ENCODE measurements at places on chromosomes 6 and 20.

- no peak for DNase-seq
Observed at GRCh38 chr6:15305496-15305895, 59.6 kb downstream of the JARID2 start.

GRCh38 chr6:131379948-131380347 is 193.1 kb upstream of the ARG1 start:
- DNase-seq = no peak

DNA sequence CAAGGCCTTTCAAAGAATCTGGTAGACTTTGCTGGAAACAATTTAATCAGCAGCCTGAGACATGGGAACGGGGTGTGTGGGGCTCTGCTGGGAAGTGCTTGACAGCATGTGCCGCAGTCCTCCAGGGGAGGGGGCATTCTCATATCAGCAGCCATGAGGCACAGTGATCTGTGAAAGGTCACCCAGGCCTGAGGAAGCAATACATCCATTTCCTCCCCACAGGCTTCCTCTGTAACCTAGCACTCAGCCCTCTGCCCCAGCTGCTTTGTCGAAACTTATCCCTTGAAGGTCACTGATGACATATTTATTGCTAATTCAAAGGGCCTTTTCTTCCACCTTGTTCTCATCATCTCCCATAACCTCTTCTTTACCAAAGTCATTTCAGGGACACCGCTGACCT is 103.3 kb downstream of the TNFAIP3 start:
- DNase-seq = no peak

DNA sequence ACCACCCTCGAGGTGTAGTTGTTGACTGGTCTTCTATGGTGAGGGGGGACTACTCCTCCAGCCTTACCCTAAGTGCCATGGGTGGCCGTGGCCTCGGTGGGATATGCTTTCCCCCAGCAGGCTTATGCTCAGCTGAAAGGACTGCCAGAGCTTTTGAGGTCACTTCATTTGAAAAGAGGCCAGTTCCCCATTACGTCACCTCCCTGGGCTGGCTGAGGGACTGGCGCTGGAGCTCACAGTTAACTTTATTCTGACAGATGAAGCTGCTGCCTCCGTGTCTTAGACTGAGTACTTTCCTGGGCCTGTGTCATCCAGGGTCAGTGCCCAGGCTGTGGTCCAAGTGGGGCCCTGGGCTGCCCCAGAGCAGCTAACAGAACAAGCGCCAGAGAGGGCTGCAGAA is 42.8 kb upstream of the PCMTD2 start:
- DNase-seq = no peak

DNA sequence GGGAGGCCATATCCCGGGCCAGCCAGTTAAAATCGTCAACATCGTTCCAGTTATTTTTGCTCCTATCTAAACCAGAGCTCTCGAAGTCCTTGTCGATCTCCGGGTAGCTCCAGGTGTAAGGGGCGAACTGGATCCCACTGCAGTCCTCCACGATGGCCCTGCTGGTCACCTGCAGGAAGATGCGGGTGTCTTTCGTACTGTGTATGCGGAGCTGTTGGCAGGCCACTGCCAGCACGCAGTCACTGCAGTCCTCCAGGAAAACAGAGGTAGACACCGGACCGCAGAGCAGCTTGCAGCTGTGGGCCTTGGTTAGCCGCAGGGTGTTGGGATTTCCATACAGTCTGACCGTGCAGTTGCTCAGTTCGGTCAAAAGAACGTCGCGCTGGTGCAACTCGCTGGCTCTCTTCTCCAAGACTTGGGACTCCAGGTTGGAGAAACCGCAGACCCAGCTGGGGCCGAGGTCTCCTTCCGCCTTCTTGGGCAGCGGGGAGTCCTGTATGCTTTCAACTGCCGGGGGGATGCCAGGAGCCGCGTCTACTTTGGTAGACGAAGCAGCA is 742 bp downstream of the TBCC start:
- DNase-seq = no peak

DNA sequence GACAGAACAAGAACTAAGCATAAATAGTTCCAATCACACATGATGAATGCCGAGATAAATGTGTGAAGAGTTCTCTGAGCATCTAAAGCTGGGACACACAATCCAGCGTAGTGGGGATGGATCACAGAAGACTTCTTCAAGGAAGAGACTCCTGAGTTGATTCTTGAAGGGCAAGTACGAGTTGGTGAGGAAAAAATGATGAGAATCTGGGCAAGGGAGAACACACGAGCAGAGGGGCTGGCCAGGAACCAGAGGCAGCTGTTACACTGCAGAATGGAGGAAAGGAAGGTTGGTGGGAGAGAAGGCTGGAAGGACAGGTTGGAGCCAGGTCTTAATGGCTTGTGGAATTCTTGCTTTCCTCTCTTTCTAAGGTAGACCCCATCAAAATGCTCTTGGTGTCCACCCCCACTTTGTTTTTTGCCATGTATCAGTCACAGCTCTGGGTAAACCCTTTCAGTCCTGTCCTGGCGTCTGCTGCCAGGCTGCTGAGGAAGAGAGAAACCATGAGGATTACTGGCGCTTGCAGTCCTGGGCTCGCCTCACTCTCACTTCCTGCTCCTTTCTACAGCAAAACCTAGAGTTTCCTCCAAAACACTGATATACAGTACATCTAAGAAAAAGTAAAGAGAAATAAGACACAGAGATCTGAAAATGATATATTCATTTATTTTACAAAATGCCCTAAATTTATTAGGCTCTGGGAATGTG is 127.6 kb upstream of the FAM184A start:
- no peak for DNase-seq

- DNase-seq = no peak
Observed at GRCh38 chr6:82217018-82217586, 30.4 kb downstream of the IBTK start.

- DNase-seq = no peak
Observed at GRCh38 chr6:110900028-110900598, 25.5 kb downstream of the AMD1 start.

DNA sequence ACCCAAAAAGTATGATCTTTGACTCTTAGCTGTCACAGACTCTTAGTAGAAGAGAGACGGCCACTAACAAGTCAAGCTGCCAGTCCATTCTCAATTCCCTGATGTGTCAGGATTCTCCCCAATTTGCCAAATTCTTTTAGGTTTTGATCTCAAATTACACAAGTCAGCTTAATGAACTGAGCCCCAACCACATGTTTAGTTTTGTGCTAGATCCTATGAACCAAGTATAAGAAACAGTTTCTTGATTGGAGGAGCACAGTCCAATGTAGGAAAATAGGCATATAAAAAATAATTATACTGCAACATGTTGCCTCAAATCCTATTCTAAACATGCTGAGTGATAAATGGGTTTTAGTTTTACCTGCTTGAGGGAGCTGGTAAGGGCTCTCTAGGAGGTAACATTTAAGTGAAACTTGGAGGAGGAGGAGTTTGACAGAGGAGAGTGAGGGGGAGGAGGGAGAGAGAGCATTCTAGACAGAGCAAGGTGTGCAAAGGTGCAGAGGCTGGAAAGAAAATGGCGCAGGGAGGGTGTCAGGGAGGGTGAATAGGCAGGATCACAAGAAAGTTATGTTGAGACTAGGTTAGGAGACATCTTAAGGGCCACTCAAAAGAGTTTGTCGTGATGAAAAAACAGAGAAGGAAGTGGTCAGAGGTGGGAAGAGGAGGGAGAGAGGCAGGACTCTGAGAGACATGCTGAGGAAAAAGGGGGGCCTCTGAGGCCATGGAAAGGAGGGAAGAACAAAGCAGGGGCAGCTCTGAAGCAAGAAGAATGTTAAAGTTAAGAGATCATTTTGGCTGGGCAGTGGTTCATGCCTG is 22.8 kb upstream of the FAM83C start:
- DNase-seq = no peak

- no peak for DNase-seq
Observed at GRCh38 chr6:144867761-144868160, 582.6 kb downstream of the UTRN start.

- DNase-seq = no peak
Observed at GRCh38 chr6:167949121-167949684, 48.3 kb upstream of the KIF25 start.

GRCh38 chr6:166658115-166658791 is 31.2 kb upstream of the RPS6KA2 start:
- DNase-seq = no peak

DNA sequence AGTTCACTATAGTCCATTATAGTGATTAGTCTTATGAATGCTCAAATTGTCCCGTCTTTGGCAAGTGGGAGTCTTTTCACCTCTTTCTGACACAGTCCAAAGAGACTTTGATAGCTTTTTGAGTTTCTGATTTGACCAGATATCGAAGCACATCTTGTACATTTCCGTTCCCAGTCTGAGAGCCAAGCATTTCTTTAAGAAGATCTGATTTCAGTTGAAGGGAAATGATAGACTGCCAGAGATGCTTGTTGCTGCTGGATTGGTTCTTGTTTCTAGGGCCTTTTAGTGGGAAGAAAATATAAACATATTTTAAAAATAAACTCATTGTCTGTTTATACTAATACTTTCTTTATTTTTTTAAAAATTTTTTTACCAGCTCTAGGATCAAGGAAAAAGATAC is 54.1 kb upstream of the IER3 start:
- DNase-seq = no peak

- DNase-seq = no peak
Observed at GRCh38 chr6:82072751-82073150, 174.8 kb downstream of the IBTK start.
